ENCODE measurements at places on chromosomes 7 and 10. TPM values are rescaled to one million over a fixed set of nuclear protein-coding genes. Genes with fewer than 3 reads are reported as not detected.

- no peaks in the 10 kb centered on the region for H3K27me3 ChIP-seq
- H3K36me3 ChIP-seq: no peaks in the 10 kb centered on the region
Measured at GRCh38 chr7:144483189-144483588, 79.7 kb upstream of the NOBOX start.

DYNC1I1 gene
- total RNA-seq: 0.31 TPM

GRCh38 chr10:124225029-124225466 lies 131.7 kb upstream of the CHST15 start:
- no peaks in the 10 kb centered on the region for H3K36me3 ChIP-seq
- peaks cover 9% of the 10 kb centered on the region for H3K27me3 ChIP-seq
- no peak for DNase-seq
- H3K4me3 ChIP-seq: peak overlapping the region; percentile 12
- peaks cover 9% of the 10 kb centered on the region for H3K4me1 ChIP-seq
- peak overlapping the region; percentile 91 for H3K27ac ChIP-seq

GRCh38 chr7:22378199-22378980 lies 21.4 kb upstream of the RAPGEF5 start:
- H3K36me3 ChIP-seq: no peaks in the 10 kb centered on the region
- H3K4me3 ChIP-seq: no peak overlapping the region
- no peaks in the 10 kb centered on the region for H3K4me1 ChIP-seq
- H3K27ac ChIP-seq: no peak overlapping the region

DNA sequence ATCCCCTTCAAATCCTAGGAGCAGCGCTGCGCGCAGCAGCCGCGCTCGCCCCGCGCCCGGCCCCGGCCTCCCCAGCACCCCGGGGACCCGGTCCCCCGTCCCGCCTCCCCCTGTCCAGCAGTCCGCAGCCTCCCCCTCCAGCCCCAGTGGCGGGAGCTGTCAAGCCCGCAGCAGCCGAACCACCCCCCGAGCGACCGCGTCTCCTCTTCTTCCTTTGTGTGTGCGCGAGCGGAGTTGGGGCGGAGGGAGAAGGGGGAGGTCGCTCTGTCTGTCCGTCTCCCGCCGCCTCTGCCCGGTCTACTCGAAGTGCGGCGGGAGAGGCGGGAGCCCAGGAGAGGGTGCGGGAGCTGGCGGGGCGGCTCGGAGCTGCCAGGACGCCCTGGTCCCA lies 375 bp upstream of the CHN2 start:
- H3K4me3 ChIP-seq: peak overlapping the region; percentile 83
- peaks cover 63% of the 10 kb centered on the region for H3K27me3 ChIP-seq
- peak overlapping the region; percentile 91 for H3K27ac ChIP-seq
- no peak for DNase-seq

STEAP4 gene
- 0.10 TPM for total RNA-seq

GRCh38 chr7:105279688-105280007 lies 109.1 kb downstream of the SRPK2 start:
- H3K27ac ChIP-seq: no peak overlapping the region
- H3K36me3 ChIP-seq: no peaks in the 10 kb centered on the region
- H3K4me3 ChIP-seq: no peak overlapping the region
- no peak for DNase-seq

- no peak overlapping the region for H3K4me3 ChIP-seq
- peaks cover 50% of the 10 kb centered on the region for H3K27me3 ChIP-seq
- H3K36me3 ChIP-seq: peaks cover 2% of the 10 kb centered on the region
- peaks cover 6% of the 10 kb centered on the region for H3K4me1 ChIP-seq
Measured at GRCh38 chr7:29197916-29198315, 3.3 kb downstream of the CHN2 start.

FAM24B gene
- total RNA-seq: 9.0 TPM

- no peak overlapping the region for H3K4me3 ChIP-seq
- H3K36me3 ChIP-seq: no peaks in the 10 kb centered on the region
- no peaks in the 10 kb centered on the region for H3K4me1 ChIP-seq
- no peak overlapping the region for H3K27ac ChIP-seq
- no peaks in the 10 kb centered on the region for H3K27me3 ChIP-seq
- DNase-seq: no peak
Measured at GRCh38 chr7:82323806-82324205, 119.8 kb downstream of the CACNA2D1 start.

GRCh38 chr10:13183625-13184024 lies 22.3 kb downstream of the MCM10 start:
- H3K27ac ChIP-seq: no peak overlapping the region
- no peaks in the 10 kb centered on the region for H3K36me3 ChIP-seq
- H3K27me3 ChIP-seq: no peaks in the 10 kb centered on the region
- peaks cover 2% of the 10 kb centered on the region for H3K4me1 ChIP-seq
- H3K4me3 ChIP-seq: no peak overlapping the region

DNA sequence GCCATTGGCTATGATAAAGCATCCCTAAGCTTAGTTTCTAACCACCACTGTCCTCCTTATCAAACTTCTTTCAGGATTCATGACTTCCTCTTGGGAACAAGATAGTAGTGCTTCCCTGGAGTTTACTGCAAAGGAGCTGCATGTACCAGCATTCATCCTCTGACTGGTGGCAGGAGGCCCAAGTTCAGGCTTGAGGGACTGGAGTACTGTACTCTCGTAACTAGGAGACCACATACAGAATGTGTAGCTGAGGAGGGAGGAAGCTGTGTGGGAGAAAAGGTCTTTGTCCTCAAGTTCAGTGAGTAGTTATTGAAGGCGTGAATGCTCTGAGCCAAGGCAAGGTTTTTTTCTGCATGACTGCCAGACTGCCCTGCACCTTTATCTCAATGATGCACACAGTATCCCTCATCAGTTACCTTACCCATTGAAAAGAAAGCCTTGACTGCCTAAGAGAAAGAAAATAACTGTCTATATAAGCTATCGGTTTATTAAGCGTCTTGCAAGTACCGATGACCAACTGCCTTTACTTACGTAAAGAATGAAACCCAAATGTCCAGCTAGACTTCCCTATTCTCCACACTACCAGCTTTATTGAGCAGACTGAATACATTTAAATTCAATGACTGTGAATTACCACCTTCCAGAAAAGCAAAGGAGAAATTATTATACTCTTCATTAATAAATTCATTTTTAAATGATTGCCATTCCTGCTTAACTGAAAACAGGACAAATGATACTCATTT lies 12.8 kb downstream of the SCRN1 start:
- peaks cover 2% of the 10 kb centered on the region for H3K4me1 ChIP-seq
- DNase-seq: no peak
- H3K27ac ChIP-seq: no peak overlapping the region
- H3K4me3 ChIP-seq: no peak overlapping the region

RASSF4 gene
- total RNA-seq: 2.9 TPM

- H3K36me3 ChIP-seq: no peaks in the 10 kb centered on the region
- DNase-seq: no peak
- peaks cover 11% of the 10 kb centered on the region for H3K4me1 ChIP-seq
- H3K27ac ChIP-seq: peak overlapping the region; percentile 98
Measured at GRCh38 chr7:92446869-92447344, 375 bp upstream of the GATAD1 start.

RNF32 gene
- total RNA-seq: 1.8 TPM

MOGAT3 gene
- total RNA-seq: not detected

WIPF3 gene
- total RNA-seq: not detected

SPDYE2B gene
- not detected for total RNA-seq

DNA sequence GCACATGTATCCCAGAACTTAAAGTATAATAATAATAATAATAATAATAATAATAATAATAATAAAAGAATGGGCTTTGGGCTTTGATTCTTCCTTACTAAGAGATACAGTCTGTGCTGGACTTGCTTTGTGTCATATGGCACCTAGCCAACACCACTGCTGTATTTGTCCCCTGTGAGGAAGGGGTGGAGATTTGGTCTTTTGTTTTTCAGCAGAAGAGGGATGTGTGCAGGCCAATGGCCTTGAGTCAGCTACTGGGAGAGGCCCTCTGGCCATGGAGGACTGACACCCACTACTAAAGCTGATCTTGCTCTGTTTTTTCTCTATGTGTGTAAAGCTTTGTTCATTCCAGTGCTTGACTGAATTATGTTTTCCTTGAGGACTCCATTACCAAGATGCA lies 573.0 kb upstream of the PCDH15 start:
- no peaks in the 10 kb centered on the region for H3K27me3 ChIP-seq
- H3K36me3 ChIP-seq: no peaks in the 10 kb centered on the region
- H3K4me3 ChIP-seq: no peak overlapping the region
- no peaks in the 10 kb centered on the region for H3K4me1 ChIP-seq

DNA sequence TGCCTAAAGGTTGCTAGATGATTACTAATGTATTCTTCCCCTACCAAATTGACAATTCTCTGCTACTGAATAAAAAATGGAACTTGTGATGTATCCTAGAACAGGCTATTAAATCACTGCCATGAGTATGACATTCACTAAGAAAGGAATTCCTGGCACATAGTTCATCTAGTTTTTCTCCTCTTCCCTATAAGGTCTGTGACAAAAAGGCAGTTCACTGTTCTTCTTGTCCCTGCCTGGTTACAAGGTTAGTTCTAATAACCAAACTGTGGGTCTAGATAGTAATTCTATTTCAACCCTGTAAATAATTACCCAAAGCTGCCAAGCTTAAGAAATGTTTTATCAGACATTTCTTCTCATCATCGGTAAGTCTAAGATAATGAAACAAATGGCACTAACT lies 245.6 kb downstream of the BICC1 start:
- H3K4me3 ChIP-seq: no peak overlapping the region
- H3K4me1 ChIP-seq: peaks cover 7% of the 10 kb centered on the region
- DNase-seq: no peak
- peaks cover 34% of the 10 kb centered on the region for H3K27me3 ChIP-seq
- no peak overlapping the region for H3K27ac ChIP-seq

DNA sequence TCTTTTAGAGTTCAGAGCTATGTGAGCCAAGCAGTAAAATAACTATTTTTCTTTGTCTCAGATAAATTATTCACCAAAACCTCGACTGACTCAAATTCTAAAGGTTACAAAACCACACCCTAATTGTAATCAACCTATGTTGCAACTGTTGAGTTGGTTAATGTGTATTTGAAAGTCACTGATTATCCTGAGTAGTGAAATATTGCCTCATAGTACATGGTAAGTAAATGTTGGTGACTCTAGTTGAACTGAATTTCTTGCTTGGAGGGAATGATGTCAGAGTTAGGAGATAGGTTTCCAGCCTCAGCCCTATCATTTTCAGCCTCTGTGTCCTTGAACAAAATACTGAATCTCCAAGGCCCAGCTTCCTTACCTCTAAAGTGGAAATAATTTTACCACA lies 3.0 kb upstream of the CYP2C18 start:
- H3K27me3 ChIP-seq: no peaks in the 10 kb centered on the region
- H3K27ac ChIP-seq: no peak overlapping the region
- no peaks in the 10 kb centered on the region for H3K36me3 ChIP-seq
- no peak overlapping the region for H3K4me3 ChIP-seq
- H3K4me1 ChIP-seq: no peaks in the 10 kb centered on the region

DNA sequence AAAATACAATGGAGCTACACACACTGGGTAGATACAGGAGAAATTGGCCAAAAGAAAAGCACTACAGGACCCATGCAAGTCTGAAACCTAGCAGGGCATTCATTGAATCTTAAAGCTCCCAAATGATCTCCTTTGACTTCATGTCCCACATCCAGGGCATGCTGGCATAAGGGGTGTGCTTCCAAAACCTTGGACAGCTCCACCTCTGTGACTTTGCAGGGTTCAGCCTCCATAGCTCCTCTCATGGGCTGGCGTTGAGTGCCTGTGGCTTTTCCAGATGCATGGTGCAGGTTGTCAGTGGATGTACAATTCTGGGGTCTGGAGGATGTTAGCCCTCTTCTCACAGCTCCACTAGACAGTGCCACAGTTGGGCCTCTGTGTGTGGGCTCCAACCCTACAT lies 626.3 kb upstream of the POT1 start:
- no peak overlapping the region for H3K4me3 ChIP-seq
- H3K4me1 ChIP-seq: no peaks in the 10 kb centered on the region
- H3K27me3 ChIP-seq: no peaks in the 10 kb centered on the region
- no peak for DNase-seq
- no peaks in the 10 kb centered on the region for H3K36me3 ChIP-seq
- H3K27ac ChIP-seq: no peak overlapping the region

- peaks cover 5% of the 10 kb centered on the region for H3K36me3 ChIP-seq
- H3K27ac ChIP-seq: peak overlapping the region; percentile 100
- H3K27me3 ChIP-seq: no peaks in the 10 kb centered on the region
- peak overlapping the region; percentile 50 for H3K4me3 ChIP-seq
- peaks cover 76% of the 10 kb centered on the region for H3K4me1 ChIP-seq
Measured at GRCh38 chr10:124708246-124708779, 35.9 kb downstream of the FAM53B start.

GRCh38 chr7:151736403-151736909 lies 140.5 kb downstream of the PRKAG2 start:
- peaks cover 9% of the 10 kb centered on the region for H3K4me1 ChIP-seq
- H3K27ac ChIP-seq: no peak overlapping the region
- H3K36me3 ChIP-seq: no peaks in the 10 kb centered on the region
- DNase-seq: no peak
- no peak overlapping the region for H3K4me3 ChIP-seq
- no peaks in the 10 kb centered on the region for H3K27me3 ChIP-seq

GDF2 gene
- not detected for total RNA-seq

TUBAL3 gene
- not detected for total RNA-seq

GRCh38 chr10:46068117-46068516 lies 22.0 kb upstream of the MSMB start:
- H3K36me3 ChIP-seq: no peaks in the 10 kb centered on the region
- H3K4me1 ChIP-seq: peaks cover 6% of the 10 kb centered on the region
- peaks cover 4% of the 10 kb centered on the region for H3K27me3 ChIP-seq
- DNase-seq: no peak

DNA sequence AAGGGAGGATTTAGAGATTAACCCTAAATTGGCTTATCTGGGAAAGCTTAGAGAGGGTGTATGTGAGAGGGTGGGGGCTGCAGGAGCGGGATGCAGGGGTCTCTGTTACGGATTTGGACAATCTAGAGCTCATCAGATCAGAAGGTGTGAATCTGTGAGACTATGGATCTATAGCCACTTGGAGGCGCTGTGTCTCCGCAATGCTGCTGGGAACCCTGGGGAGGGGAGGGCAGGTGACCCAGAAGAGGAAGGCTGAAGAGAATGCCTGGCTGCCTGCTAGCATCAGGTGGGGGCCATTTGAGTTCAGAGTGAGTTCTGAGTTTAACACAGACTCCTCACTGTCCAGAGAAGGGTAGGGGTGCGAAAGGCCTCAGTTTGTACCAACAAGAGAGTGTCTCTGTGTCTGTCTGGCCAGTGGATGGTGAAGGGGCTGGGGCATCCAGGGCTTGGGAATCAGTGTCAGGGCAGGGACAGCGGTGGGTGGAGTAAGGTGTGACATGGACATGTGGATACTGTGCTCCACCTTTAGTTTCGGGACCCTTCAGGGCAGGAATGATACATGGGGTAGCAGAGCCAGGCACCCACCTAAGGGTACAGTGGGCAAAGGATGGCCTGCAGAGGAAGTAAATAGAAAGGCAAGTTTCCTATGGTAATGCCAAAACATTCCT lies 187.3 kb upstream of the PRSS58 start:
- H3K27me3 ChIP-seq: peaks cover 4% of the 10 kb centered on the region
- peaks cover 32% of the 10 kb centered on the region for H3K4me1 ChIP-seq
- H3K27ac ChIP-seq: peak overlapping the region; percentile 37
- H3K36me3 ChIP-seq: no peaks in the 10 kb centered on the region
- DNase-seq: no peak

Data from T-helper 17 cell (primary cell).